Hematopoietic multipotent progenitor cell treated with erythropoietin and hydrocortisone succinate and interleukin-3 and kit ligand, for 17 days (in vitro differentiated cells): ENCODE measurements at places on chromosomes 11 and 22.

GRCh38 chr11:115282923-115283322, 221.3 kb downstream of the CADM1 start:
- DNase-seq, result no peak

- no peak for DNase-seq
Measured at GRCh38 chr11:48177661-48178060, 38.9 kb upstream of the OR4B1 start.

DNA sequence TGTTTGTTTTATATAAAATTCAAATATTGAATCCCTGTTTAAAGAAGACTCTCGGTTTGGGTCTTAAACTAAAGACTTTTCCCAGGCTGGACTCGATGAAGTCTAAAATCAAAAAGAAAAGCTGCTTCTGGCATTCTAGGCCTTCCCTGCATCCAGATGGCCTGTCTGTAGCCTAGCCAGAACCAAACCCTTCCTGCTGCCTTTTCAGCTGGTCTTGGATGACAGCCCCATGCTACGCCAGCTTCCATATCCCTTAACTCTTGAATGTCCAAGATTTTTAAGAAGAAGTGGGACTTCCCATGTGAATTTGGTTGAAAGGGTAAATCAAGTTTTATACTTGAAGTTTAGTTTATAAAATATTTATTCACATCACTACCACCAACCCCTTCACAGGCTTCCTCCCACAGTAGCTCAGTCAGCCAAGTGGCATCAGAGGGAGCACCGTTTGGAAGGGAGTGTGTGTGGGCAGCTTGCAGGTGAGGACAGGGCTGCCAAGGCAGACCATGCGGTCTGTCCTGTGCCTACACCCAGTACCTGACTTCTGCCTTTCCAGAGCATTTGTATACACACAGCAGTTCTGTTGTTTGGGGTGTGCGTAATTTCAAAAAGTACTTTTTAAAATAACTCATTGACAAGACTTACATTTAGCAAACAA, 18.2 kb upstream of the PSMA1 start:
- no peak for DNase-seq

- DNase-seq, result no peak
Measured at GRCh38 chr22:23565915-23566704, 14.0 kb downstream of the IGLL1 start.

DNA sequence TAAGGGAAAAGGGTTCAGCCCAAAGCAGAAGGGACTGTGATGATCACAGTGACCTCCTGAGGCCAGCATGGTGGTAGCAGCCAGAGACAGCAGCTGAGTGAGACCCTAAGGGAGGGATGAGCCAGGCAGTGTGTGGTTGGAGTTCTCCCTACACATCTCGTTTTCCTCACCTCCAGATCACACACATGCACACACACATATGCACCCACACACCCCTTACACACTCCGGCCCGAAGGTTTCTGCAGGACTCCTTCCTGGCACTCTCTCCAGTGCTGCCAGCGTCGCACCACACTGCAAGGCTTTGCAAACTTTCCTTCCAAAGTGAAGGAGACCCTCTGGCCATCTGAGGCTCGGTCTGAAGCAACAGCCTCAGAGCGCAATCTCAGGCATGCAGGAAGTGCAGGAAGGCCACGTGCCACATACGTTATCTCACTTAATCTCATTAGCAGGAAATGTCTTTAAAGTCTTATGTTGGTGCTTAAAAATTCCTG, 26.9 kb upstream of the TP53I11 start:
- DNase-seq, result no peak

DNA sequence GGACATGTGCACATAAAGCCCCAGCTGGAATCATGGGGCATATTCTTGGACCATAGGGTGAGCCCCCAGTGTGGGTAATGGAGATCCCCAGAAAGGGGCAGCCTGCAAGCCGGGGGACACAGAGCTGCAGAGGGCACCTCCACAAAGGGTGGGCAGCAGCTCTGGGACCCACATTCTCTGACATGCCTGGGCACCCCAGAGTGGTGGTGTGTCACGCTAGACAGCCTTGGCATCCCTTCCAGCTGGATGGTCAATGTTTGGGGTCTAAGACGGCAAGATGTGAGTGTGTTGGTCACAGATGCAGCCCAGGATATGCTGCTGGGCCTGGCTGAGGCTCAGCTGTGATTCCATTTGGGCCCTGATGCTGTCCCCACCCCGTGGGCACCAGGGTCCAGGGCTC, 9.7 kb downstream of the ADORA2A start:
- no peak for DNase-seq

- DNase-seq, result no peak
Measured at GRCh38 chr11:33387581-33387980, 130.4 kb downstream of the HIPK3 start.

DNA sequence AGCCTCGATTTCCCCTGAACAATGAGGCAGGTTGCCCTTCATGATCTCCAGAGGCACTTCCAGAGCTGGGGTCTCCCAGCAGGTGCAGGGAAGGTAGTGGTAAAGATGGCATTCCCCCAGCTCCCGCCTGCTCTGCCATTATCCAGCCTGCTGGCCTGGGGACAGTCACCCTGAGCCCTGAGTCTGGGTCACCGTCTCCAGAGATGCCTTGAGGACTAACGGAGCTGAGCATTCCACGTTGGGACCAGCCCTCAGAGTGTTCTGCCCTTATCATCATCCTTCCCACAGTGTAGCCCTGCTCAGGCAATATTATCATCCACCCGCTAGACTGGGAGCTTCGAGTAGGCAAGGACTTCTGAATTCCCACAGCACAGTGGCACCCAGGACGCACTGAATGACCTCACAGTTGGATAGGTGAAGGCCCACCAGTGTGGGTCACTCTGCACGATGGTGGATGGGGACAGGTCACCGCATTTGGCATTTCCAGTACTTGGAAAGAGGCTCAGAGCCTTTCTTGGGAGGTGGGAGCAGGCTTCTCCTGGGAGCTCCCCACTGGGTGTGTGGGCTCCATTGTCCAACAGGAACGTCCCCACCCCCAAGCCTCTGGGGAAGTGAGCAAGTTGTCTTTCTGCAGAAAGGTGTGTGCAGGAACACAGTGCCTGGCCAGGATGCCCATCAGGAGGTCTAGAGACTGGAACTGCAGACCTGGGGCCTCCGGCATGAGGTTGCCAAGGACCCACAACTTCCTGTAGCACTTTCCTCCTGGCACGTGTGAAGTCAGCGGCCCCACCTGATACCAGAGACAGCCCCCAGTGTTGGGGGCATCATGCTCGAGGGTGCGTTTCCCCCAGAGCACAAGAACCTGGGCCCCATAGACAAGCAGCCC, 51.4 kb upstream of the WNT7B start:
- DNase-seq, result no peak

- no peak for DNase-seq
Measured at GRCh38 chr11:125207866-125208425, 43.4 kb downstream of the PKNOX2 start.

GRCh38 chr11:72491001-72491400, 56.7 kb upstream of the CLPB start:
- DNase-seq, result no peak

- no peak for DNase-seq
Measured at GRCh38 chr11:111829185-111829968, 42.0 kb downstream of the ALG9 start.

DNA sequence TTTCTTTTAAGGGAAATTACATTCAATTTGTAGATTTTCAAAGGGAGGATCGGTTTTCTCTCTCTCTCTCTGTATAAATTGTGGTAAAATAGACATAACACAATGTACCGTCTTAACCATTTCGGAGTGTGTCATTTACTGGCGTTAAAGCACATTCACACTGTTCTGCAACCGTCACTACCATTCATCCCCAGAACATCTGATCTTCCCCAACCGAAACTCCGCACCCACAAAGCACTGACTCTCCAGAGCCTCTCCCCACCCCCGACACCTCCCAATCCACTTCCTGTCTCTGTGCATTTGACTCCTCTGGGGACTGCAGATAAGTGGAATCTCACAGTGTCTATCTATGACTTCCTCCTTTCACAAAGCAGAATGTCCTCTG, 15.9 kb upstream of the GRAMD4 start:
- DNase-seq, result no peak
